GM13977 (cell line): ENCODE measurements at places on chromosomes 1 and 21.

- no peak for DNase-seq
Measured at GRCh38 chr21:39097981-39098380, 85.3 kb downstream of the PSMG1 start.

DNA sequence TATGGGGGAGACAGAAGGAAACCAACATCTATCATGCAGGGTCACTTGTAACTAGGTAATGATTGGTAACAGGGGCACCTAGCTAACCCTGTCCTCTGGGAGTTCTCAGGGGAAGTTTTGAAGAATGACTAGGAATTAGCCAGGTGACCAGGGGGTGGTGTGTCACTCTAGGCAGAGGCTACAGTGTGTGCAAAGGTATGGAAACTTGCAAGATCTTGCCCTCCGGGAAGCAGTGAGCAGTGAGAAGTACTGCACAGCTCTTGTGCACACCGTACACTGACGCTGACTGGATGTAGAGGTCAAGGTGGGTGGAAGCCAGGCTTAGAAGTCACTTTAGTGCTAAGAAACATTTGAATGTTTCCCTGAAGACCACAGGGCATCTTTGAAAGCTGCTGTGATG lies 62.9 kb upstream of the LMO4 start:
- no peak for DNase-seq

- DNase-seq = peak; percentile 86
Measured at GRCh38 chr1:45326627-45327623, at the start of gene HPDL. HPDL (plus strand) TSS chr1:45326895; CDS start chr1:45327149, 254 bp downstream.

- DNase-seq = no peak
Measured at GRCh38 chr1:78005448-78005722, 646 bp downstream of the DNAJB4 start.

- no peak for DNase-seq
Measured at GRCh38 chr1:228308628-228309325, 97.9 kb downstream of the TRIM11 start.

DNA sequence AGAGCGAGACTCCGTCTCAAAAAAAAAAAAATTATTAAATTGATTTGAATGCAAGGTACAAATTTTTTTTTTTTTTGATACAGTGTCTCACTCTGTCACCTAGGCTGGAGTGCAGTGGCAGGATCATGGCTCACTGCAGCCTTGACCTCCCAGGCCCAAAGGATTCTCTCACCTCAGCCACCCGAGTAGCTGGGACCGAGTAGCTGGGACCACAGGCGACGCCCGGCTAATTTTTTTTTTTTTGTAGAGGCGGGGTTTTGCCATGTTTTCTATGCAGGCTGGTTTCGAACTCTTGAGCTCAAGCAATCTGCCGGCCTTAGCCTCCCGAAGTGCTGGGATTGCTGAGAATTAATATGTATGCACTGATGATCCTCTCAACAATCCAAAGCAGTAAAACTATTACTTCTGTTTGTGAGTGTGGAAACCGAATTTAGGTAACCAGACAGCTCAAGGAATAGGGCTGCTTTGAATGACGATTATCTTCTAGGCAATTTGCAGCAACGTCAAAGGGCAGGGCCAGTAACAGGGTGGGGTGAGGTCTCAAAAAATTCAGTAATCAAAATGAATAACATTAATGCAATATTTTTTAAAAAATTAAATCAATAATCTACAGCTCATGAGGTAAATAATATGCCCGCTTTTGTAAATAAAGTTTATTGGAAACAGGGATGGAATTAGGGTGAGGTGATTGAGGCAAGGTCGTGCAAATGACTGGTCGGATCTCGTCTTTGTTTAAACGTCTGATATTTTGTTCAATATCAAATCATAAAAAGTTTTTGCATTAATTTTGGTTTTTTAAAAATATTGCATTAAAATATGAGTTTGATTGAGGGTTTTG lies 1.2 kb downstream of the CLSPN start:
- no peak for DNase-seq
